ENCODE measurements at places on chromosomes 4 and X.

DNA sequence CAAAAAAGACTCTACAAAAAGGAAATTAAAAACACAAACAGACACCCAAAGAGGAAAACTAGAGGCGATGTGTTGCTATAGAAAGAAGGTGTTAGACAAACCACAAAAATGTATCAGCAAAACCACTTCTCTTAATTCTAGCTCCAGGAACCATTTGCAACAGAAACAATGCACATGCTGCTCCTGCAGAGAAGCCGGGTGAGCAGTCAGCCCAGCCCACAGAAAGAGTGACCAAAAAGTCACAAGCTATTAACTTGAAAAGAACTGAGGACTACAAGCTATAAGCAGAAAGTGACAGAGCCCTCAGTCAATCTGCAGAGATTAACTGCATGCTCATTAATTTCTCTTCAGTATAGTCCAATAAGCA is 96.2 kb upstream of the KLHL13 start:
- DNase-seq, result no peak

GRCh38 chr4:126028876-126029275 is 714.1 kb downstream of the FAT4 start:
- no peak for DNase-seq

DNA sequence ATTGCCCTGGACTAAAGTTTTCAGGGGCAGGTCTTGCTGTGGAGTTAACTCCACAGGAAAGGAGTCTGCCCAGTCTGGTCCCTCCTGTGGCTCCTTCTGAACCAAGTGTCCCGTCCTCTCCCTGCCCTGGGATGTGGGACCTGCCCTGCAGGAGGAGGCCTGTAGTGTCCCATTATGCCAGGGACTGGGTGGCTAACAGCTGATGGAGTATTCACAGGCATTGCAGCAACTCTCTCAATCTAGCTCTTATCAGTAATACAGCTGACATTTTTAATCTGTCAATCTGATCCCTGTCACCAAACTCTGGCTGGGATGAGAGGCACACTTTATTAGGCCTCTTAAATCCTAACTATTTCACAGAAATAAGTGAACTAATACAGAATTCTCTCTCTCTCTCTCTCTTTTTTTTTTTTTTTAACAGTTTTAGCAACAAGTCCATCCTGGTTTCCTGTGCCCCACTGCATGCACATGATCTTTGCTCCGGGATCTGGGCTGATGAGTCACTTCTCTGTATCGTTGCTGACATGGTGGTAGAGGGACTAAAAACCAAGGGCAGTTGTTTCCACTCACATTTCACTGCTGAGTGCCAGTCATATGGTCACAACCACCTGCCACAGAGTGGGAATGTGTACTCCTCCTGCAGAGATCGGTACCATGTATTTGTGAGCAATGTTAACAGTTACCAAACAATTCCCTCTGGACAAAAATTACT is 39.1 kb downstream of the HAND2 start:
- DNase-seq, result no peak

DNA sequence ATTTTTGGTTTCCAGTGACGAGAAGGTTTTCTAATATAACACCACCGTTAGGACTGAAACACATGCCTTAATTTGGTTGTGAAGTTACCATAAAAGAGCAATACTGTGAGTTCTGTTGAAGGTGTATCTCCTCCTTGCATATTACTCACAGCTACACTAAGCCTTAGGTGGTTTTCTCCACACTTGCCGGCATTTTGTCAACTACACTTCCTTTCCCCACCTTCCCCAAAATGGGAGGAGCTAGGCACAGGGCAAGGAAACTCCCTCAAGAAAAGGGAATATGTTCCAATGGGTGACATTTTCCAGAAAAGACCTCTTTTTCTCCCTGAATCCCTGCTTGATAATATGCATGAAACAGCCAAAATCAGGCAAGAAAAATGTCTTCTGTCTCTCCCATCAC is 44.8 kb downstream of the RELL1 start:
- DNase-seq, result no peak

- DNase-seq, result no peak
Measured at GRCh38 chr4:120858776-120859175, 63.8 kb downstream of the PRDM5 start.

GRCh38 chr4:18014269-18014668 is 7.3 kb downstream of the LCORL start:
- no peak for DNase-seq

GRCh38 chrX:13158911-13159310 is 114.5 kb upstream of the FAM9C start:
- DNase-seq, result no peak

- DNase-seq, result no peak
Measured at GRCh38 chr4:110344165-110344564, 131.8 kb upstream of the ENPEP start.

- no peak for DNase-seq
Measured at GRCh38 chr4:74428276-74428675, 16.7 kb upstream of the AREG start.

- no peak for DNase-seq
Measured at GRCh38 chr4:180377741-180378140, 1865.5 kb upstream of the TENM3 start.

GRCh38 chrX:109862433-109862832 is 129.4 kb upstream of the ACSL4 start:
- no peak for DNase-seq

DNA sequence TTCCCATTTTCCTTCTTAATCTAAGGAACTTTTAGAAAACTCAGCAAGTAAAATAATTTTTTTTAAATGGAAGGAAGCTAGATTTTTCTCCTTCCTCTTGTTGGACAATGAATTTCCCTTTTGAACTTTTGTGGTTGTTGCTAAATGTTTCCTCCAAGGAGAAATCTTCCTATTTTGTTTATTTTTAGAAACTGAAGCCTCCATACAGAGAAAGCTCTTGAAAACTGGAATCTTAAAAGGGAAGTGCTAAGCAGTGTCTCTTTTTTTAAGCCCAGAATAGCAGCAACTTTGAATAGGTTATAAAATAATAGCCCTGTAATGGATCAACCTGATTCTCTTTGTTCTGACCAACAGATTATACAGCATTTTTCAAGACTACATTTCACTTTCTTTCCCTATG is 15.1 kb upstream of the DCLK2 start:
- no peak for DNase-seq

DNA sequence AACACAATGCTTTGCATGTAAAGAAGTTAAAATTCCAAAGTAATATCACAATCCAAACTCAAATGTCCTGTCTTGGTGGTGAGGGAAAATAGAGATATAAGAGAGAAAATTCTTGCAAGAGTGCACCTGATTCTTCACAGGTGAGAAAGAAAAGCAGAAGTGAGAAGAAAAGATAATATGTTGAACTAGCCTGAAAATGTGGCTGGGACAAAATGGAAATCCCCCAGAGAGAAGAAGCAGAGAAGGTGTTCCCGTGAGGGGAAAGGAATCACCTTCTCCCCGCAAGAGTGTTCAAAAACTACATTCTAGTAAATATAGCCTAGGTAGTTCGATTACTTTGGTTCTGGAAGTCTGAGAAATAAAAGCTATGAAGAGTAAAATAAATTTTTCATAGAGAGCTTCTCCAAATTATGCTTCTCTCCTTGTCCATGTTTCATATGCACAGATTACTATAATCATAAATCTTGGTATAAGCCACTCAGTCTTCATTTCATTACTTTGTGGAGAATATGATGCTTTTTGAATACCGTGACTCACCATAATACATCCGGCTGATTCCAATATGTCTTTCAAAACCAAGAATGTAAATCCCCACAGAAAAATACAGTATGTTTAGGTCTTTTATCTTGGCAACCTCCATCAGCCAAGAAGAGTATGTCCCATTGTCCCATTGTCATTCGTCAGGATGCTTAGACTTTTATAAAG is 63.1 kb downstream of the COX18 start:
- DNase-seq, result no peak

GRCh38 chrX:37361596-37361995 is 12.4 kb downstream of the PRRG1 start:
- no peak for DNase-seq

GRCh38 chr4:61913619-61914018 is 713.5 kb downstream of the ADGRL3 start:
- DNase-seq, result no peak

DNA sequence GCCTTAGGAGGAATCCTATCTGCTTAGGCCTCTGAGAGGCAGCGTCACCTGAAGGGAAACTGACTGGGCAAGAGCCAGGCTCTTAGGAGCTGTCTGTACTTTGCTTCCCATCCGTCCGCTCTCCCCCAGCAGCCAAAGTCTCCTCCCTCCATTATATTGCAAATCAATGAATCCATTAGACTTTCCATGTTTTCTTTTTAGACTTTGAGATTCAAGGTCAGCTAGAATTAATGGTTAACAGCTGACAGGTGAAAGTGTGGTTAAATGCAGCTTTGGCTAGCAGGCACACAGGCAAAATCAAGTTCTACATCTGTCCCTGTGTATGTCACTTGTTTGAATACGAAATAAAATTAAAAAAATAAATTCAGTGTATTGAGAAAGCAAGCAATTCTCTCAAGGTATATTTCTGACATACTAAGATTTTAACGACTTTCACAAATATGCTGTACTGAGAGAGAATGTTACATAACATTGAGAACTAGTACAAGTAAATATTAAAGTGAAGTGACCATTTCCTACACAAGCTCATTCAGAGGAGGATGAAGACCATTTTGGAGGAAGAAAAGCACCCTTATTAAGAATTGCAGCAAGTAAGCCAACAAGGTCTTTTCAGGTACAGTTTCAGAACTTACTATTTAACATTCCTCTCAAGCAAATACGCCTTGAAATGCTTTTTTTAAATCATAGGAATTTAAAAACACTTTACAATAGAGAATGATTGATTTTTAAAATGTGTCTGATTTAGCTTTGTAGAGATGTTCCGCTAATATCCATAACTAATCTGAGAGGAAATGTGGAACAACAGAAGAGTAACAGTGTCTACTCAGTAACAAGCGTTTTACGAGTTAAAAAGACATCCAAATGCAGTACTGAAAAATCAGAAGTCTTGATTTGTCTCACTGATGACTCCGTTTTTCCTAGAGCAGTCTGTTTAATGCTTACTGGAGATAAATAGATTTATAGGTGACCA is at the start of gene F11:
Gene F11, plus strand, starts transcription at position 507 of the 970 bp plus-strand sequence. CDS start 948 bp downstream, outside the sequence.
- no peak for DNase-seq

DNA sequence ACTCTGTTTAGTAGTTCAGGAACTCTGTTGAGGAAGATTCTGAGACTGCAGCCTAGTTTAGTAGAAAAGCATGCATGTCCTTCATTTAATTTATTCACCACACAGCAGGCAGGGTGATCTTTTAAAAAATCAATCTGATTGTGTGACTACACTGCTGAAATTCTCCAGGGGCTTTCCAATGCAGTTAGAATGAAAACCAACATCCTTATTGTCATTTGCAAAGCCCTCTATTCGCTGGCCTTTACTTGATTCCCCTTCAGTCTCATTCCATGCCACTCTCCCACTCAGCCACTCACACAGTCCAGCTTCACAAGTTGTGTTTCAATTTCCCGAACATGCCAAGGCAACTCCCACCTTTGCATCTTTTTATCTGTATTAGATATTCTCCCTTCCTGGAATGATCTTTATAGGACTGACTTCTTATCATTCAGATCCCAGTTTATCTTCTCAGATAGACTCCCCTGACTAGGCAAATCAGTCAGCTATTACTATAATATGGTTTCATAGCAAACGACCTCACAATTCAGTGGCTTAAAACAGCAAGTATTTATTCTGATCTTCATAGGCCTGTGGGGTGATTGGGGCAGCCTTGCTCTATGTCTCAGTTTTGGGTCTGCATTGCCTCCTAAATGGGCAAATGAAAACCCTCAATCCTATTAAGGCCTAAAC is 21.3 kb upstream of the FTHL17 start:
- no peak for DNase-seq

DNA sequence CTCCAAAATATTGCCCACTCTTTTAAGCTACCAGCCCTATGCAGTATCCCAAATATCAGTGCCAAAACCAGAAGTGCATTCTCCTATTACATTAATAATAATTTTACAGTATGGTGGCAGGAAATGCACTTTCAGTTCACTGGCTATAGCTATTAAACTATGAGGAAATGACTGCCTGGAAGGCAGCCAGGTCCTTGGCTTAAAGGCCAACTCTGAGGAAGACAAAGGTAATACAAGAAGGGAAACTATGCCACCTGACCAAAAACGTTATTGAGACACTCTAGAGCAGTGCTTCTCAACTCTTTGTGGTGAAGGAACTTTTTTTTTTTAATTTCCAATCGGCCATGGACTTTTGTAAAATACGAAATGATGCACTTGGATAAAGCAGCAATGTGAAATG is 133.6 kb upstream of the VAMP7 start:
- DNase-seq, result no peak

- DNase-seq, result no peak
Measured at GRCh38 chrX:41526925-41527324, 79.8 kb downstream of the NYX start.

DNA sequence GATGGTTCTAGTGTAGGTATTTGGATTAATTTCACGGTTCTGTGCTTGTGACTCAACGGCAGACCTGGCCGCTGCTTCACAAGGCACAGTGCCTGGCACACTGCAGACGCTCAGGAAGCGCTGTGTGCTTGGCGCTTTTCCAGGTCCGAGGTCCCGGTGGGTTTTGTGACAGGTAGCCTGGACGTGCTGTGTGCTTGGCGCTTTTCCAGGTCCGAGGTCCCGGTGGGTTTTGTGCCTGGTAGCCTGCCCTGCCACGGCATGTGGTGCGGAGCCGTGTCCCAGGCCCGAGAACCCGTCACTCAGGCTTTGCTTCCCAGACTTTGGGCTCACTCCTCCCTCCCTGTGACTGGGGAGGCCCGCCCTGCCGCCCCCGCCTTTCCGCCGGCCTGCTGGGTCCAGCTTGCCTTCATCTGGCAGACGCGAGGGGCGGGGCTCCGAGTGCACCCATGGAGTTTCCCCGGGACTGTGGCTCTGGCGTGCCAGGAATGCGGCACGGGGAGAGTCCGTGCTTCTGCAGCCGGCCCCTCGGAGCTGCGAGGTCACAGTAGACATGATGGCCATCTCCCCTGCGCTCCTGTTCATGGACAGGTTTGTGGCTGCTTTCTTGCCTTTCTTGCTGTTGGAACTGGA is 44.2 kb downstream of the TBC1D14 start:
- no peak for DNase-seq

DNA sequence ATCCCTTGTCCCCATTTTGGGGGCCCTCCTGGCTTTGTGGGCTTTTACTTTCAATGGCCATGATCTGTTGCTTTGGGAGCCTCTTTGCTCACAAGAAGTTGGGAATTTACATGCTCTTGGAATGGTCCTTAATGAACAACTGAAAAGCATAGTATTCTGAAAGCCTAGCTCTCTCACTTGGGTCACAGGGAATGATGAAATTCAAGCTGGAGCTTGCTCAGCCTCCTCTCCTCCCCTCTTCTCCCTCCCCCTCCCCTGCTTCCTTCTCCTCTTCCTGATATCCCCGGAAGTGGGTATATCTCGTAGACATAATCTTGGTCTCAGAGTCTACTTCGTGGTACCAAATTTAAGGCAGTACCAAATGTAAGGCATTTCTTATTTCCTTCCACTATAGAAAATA is 400.6 kb upstream of the NR3C2 start:
- no peak for DNase-seq

- DNase-seq, result no peak
Measured at GRCh38 chr4:176413171-176413570, 93.4 kb downstream of the SPCS3 start.

- DNase-seq, result no peak
Measured at GRCh38 chr4:179272282-179272681, 1830.0 kb upstream of the AGA start.

GRCh38 chr4:98710831-98711230 is 52.4 kb upstream of the TSPAN5 start:
- DNase-seq, result no peak

All from effector memory CD4-positive, alpha-beta T cell (primary cell).